Iris pigment epithelial cell (primary cell): ENCODE measurements at places on chromosomes 1 and 21.

GRCh38 chr1:228236744-228237143 lies 28.9 kb downstream of the OBSCN start:
- DNase-seq: peak; percentile 60

- no peak for DNase-seq
These were observed 16.2 kb upstream of the C2CD2 start for GRCh38 chr21:41970106-41970391.

DNA sequence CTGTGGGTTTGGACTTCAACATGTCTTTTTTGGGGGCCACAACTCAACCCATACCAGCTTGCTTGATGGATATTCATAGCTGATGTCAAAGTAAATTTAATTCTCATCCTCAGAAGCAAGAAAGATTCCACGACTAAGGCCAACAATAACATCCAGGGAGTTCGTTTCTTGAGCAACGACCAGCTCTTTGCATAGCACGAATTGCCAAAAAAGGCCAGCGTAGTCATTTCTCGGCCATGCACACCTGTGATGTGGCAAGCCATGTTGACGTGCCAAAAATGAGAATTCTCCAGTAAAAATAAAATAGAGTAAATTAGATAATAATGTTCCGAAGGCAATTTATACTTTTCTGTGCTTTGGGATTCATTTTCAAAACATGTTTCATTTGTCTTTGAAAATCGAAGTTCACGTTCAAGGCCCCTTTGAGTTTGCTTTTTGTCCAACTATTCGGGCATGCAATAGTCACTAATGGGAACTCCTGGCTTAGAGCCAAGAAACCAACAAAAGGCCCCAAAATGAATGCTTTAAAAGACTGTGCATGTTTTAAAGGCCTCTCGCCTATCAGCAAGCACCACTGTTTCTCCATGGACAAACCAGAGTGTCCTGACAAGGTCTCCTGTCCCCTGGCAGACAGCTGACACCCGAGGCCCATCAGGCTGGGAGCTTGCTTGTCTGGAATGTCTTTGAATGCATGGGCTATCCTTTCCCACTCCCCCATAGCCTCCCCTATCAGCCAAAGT lies 14.4 kb upstream of the IGSF5 start:
- no peak for DNase-seq

DNA sequence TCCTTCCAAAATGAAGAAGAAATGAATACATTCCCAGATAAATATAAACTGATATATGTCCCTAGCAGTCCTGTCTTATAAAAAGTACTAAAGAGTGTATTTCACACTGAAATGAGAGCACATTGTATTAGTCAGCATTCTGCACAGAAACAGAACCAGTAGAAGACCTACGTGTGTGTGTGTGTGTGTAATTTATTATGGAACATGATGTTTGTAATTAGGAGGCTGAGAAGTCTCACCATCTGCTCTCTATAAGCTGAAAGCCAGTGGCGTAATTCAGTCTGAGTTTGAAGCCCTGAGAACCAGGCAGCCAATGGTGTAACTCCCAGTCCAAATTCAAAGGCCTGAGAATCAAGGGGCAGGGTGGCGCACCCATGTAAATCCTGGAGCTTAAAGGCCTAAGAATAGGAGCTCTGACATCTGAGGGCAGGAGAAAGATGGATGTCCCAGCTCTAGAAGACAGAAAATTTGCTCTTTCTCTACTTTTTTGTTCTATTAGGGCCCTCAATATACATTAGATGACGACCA lies 146.5 kb upstream of the LYPLAL1 start:
- no peak for DNase-seq

DNA sequence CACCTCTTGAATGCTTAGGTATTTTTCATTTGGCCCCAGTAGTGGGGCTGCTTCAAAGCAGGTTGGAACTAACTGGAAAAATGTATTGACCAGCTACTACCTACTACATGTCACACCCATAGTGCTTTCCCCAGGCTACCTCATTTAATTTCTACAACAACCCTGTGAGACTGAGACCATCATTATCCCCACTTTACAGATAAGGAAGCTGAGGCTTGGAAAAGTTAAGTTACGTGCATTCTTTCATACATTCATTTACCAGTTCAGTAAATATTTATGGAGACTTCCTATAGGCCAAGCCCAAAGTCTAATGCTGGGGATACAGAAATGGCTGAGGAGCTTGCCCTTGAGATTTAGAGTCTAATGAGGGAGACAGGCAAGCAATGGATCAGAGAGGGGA lies 14.5 kb upstream of the PADI3 start:
- DNase-seq: no peak

GRCh38 chr1:57550092-57550491 lies 126.2 kb upstream of the DAB1 start:
- DNase-seq: no peak
